ENCODE measurements at places on chromosomes 7 and 10.

GRCh38 chr7:7452119-7452518 lies 83.6 kb downstream of the COL28A1 start:
- no peak for DNase-seq

- DNase-seq, result peak; percentile 2
These were observed 112.8 kb upstream of the AHR start for GRCh38 chr7:17185690-17186070.

DNA sequence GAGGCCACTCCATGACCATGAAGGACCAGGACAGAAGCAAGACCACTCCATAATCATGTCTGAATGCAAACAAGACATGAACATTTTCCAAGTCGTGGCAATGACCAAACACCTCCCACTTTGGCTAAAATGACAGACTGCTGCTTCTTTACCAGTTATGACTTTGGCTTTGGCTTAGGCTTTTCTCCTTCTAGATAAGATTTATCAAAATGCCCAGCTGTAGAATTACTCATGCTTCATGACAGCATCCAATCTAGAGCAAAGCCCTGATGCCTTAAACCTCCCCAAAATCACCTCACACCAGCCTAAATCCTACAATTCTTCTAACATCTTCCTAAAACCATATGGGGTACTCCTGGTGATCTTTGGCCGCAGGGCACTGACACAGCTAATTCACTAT lies 102.1 kb downstream of the VPS41 start:
- no peak for DNase-seq

DNA sequence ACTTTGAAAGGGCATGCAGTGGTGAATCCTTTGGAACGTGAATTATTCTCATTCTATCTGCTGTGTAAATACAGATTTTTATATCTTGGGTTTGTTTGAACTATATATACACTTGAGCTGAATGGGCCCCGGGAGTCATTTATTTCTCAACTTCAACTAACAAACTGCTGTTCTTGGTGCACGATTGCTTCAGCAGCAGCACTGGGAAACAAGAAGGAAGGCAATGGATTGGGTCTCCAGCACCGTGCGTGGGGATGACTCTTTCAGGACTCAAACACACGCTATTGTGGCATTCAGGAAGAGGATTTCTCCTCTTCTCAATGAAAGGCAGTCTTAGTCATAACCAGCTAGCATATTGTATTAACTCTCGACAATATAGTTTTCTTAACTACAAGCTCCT lies 226.0 kb upstream of the NFE2L3 start:
- no peak for DNase-seq

Measured in activated T-helper 9 cell treated with anti-CD3 and anti-CD28 coated beads, Interleukin-2, amount 50 U/mL, for 16 hours (primary cell).